ENCODE measurements at places on chromosomes 6 and 20.
A peak's percentile ranks its signal among the peaks of the same experiment; 100 is the strongest.

DNA sequence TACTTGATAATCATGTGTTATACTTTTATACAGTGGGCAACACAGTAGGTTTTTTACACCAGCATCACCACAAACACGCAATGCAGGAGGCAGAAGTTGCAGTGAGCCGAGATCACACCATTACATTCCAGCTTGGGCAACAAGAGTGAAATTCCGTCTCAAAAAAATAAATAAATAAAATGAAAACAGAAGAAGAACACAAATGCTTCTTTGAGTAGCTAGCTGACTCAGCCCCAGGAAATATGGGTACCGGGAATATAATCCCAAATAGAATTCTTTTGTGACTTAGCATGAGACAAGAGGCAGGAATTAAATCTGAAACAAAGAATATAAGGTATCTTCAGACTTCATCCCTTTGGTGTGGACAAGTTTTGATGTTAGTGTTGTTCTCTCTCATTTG, 164.2 kb upstream of the ATXN1 start:
- no peak for DNase-seq

DNA sequence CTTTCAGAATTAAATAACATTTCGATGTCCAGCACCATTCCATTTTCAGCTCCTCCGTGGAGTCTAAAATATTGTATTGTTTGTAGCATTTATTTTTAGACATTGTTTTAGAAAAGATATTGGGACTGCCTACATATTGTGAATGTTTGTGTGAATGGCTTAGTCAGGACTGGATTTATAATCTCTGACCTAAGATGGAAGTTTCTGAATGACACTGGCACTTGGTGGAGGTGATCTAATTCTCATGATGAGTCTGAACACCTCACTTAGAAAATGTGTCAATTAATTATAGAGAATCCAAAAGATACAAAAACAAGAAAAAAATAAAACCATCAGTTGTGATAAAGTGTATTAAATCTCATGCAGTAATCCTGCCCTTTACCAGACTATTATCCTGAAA, 60.8 kb upstream of the HBS1L start:
- DNase-seq = no peak

GRCh38 chr6:518218-518617, 126.7 kb downstream of the IRF4 start:
- no peak for DNase-seq

DNA sequence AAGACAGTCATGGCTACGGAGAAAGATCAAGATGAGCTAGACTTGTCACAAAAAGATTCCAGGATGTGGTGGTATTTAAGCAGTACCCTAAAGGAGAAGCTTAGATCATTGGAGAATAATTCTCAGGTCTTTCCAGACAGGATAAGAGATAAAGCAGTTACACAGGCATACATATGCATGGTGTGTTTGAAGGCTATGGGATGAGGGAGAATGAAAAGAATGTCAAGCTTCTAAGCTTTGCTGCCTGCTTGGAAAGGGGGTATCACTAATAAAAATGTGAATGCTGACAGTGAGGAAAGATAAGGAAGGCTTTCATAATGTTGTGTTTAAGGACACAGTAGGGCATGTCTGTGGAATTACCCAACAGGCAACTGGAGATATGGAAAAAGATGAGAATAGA, 28.1 kb downstream of the RWDD2A start:
- no peak for DNase-seq

GRCh38 chr6:149254253-149254652, 63.3 kb upstream of the TAB2 start:
- DNase-seq = no peak

- DNase-seq = no peak
Measured at GRCh38 chr20:44399446-44399845, 43.9 kb downstream of the HNF4A start.

DNA sequence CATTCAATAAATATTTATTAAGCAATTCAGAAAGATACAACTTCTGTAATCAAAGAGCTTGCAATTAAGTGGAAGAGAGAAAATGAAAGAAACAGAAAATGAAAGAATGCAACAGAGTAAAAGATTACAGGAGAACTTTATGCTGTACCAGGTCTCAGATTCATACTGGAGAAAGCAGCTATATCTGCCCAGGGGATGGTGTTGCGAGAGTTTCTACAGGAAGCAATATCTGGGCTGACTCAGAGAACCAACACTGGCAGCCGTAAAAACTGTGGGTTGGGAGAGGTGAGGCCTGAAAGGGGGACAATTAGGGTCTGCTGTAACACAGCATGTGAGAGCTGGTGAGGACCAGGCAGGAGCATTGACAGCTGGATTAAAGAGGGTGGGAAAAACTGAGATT, 256.7 kb upstream of the TCF21 start:
- DNase-seq = no peak

DNA sequence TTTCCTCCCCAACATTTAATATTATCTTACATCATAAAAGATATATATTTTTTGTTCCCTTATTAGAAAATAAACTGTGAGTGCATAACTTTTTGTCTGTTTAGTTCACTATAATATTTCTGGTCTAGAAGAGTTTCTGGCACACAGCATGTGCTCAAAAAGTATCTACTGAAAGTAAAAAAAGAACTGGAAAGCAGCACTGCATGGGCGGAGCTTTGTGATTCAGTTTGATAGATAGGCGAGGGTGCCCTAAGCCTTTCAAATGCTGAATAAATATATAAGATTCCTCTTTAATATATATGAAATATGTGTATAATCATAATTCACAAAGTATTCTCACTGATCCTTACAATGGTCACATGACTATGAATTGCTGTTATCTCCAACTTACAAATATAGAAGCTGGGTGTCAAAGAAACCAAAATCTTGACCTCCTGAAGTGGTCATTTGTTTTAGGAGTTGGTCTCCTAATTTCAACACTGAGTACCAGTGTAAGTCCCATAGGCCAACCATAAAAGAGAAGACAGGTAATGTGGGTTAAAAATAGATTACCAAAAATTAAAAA, 50.8 kb downstream of the OR2B2 start:
- DNase-seq = no peak

- DNase-seq = no peak
Measured at GRCh38 chr6:148340586-148341297, 1.9 kb upstream of the SASH1 start.

DNA sequence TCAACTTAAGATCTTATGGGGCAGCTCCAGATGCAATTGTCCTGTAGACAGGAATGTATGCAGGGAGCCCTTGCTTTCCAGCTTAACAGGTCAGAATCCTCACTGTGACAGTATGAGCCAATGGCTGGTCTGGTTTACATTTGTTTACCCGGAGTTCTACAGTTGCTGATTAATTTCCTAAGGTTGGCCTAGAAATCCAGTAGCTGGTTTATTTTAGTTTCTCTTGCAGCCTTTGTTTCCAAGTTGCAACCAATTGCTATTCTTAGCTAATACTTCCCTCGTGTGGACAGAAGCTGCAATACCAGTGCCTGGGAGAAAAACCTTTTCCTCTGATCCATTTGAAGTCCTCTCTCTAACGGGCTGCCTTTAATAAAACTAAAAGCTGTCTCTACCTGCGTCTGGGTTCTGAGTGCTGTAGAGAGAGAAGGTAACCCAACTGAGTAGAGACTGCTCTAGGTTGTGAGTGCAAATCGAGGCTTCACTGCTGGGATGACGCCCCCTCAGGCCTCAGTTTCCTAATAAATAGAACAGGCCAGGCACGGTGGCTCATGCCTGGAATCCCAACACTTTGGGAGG, 45.9 kb downstream of the ZNF217 start:
- DNase-seq = no peak

- DNase-seq = no peak
Measured at GRCh38 chr6:149628875-149629510, 19.5 kb downstream of the KATNA1 start.

DNA sequence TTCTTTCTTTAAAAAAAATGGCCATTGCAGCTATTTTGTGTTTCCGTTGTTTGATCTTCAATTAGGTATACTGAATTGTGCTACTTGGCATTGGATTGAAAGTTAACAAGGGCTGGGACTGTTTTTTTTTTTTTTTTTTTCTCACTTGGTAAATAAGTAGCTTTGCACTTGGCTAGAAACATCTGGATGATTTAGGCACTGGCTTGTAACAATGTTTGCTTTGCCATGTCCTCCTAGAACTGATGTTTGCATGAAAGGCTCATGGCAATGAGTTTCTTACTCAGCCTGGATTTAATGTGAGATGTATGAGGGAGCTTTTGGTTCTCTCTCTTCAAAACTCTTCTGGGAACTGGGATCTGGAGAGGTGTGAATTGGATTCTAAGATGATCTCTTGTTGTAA, 414.1 kb downstream of the CDH26 start:
- no peak for DNase-seq

GRCh38 chr6:116444575-116444974, 16.6 kb upstream of the CALHM6 start:
- DNase-seq = no peak

GRCh38 chr6:2732503-2733089, 18.1 kb downstream of the MYLK4 start:
- no peak for DNase-seq

- no peak for DNase-seq
Measured at GRCh38 chr6:37099442-37099841, 70.5 kb upstream of the PIM1 start.

DNA sequence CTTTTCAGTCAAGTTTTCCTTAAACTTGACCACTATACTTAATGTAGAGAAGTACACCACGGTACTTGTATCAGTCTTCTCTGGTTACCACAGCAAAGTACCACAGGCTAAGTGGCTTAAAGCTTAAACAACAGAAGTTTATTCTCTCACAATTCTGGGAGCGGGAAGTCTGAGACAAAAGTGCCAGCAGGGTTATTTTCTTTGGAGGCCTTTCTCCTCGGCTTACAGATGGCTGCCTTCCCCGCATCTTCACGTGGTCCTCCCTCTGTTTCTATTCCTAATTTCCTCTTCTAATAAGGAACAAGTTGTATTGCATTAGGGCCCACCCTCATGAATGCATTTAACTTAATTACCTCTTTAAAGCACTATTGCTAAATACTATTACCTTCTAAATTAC, 258.0 kb downstream of the PLCB1 start:
- DNase-seq = no peak

GRCh38 chr20:21826976-21827375, 121.5 kb downstream of the PAX1 start:
- no peak for DNase-seq

GRCh38 chr6:3742426-3743344, 8.8 kb downstream of the PXDC1 start:
- DNase-seq = peak; percentile 89

DNA sequence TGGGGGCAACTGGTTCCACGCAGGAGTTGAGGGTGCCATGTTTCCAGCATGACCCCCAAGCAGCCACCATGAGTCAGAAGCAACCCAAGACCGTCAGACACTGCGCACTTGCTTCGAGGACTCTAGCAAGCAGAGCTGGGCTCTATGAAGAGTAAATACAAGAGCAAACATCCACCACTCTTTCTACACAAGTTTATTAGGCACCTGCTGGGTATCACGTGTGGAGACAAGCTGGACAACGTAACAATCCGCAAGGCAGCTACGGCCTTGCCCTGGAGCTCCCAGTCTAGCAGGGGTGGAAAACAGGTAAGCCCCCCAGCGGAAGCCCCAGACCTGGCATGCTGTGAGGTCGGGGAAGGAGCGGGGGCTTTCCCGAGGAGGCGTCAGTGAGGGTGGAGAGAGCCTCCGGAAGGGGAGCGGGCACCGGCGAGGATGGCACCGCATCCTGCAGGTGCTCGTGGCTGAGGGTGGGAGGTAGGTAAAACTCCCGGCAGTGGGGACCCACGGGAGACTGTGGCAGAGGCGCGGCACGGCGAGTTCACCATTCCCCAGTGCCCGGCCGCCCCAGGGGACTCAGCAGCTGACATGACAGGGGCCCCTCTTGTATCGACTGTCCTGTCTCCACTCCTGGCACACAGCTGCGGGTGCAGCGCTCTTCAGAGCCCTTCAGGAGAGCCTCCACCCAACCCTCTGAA, 33.6 kb downstream of the GNAS-AS1 start:
- DNase-seq = no peak

DNA sequence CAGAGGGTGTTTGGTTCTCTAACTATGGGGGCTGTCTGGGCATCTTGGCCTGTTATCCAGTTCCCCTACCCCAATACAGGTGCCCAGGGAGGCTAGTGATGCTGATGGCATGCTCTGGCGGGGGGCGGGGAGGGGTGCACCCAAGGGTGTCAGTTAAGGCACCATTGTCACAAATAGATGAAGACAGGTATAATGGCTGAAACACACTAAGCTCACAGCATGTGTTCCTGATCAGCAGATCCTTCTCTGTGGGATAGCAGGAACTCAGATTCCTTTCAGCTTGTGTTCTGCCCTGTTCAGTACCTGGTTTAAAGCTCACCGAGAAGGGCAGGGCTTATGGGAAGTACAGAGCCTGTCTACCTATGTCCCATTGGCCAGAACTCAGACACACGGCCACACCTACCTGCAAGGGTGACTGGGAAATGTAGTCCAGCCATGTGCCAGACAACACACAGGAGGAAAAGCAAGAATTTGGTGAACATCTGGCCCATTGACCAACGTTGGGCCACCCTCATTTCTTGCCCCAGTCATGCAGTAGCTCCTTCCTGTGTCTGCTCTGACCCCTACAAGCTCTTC, 3.4 kb upstream of the RSPO4 start:
- DNase-seq = no peak

DNA sequence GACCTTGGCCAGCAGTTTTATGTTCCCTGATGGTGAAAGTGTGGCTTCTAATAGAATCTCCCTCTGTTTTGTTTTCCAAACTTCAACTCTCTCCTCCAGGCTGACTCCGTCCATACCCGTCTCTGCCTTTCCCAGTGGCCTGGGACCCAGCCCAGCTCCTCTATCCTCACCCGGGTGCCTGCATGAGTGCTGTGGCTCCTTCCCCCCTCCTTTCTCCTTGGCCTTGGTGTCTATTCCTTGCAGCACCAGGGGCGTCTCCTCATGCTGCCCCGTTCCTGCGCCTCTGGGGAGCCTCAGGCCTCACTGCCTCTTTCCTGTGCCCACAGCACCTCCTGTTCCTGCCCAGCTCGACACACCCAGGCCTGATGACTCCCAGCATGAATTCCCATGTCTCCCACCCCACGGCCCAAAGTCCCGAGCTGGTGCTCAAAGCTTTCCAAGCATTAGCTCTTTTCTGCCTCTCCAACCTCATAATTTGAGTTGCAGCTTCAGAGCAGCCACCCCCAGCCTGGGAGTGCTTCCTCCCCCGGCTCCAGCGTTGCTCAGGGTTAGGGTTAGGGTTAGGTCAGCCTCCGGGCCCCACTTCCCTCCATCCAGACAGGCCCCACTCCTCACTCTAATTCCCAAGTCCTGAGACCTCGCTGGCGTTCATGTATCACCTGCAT, 56.3 kb upstream of the AFDN start:
- DNase-seq = no peak

DNA sequence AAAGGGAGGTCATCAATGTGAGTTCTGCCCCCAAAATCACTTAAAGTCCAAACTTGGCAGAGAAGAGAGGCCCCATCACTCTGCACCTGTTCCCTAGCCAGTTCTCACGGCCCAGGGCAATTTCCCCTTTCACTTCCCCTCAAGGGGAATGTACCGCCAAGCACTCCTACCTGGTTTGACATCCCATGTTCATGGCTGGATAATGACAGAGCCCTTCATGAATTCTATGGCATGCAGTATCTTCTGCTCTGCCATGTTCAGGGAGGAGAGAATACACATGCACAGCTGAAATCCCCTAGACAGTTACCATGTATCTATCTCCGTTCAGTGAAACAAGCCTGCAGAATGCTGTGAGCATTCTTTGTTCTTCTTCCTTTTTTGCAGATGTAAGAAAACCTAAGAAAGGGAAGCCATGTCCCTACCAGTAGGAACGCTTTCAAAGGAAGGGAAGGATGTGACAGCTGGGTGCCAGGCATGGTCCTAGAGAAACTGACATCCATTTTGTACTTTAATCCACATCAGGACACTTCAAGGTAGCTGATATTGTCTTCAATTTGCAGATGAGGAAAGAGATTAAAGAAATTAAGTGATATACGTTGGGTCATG, 79.8 kb upstream of the ARID1B start:
- no peak for DNase-seq

Measured in stimulated activated CD4-positive, alpha-beta T cell treated with anti-CD3 and anti-CD28 coated beads, Interleukin-1b, Interleukin-23, amount 100 ng/mL, for 24 hours (primary cell).